ENCODE measurements at places on chromosomes 16 and 17. TPM values are rescaled to one million over a fixed set of nuclear protein-coding genes. Genes with fewer than 3 reads are reported as not detected.

DNA sequence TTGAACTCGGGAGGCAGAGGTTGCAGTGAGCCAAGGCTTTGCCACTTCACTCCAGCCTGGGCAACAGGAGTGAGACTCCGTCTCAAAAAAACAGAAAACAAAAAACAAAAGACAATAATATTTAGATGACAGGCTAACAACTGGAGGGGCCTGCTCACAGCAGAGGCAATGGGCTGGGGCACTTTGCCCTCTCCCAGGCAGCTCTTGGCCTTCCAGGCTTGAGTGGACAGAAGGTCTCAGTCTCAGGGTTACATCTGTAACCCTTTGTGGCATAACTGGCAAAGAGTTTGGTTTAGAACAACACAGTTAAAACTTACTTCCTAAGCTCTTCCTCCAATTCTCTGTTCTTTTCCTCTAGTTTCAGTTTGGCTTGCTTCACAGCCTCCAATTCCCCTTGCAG is 114.9 kb downstream of the SPAG9 start:
- peaks cover 5% of the 10 kb centered on the region for H3K36me3 ChIP-seq
- no peaks in the 10 kb centered on the region for H3K4me1 ChIP-seq
- no peaks in the 10 kb centered on the region for H3K27me3 ChIP-seq
- no peak overlapping the region for H3K27ac ChIP-seq
- no peak overlapping the region for H3K4me3 ChIP-seq

DNA sequence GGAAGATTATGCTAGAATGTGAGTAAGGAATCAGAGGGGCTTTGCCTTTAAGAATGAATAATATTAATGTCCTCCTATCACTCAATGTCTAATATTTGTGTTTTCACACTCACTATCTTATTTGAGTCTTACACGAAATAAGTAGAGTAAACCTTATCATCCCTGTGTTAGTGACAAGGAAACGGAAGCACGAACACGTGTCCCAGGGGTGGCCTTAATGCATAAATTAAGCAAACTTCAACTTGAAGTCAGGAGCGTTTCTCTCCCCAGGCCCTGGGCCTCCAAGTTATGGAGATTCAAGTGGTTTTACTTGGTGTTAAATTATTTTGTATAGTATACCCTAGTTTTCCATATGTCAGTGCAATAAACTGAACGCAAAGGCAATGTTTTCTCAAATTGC is 96.0 kb downstream of the WDR59 start:
- DNase-seq, result no peak
- H3K4me3 ChIP-seq, result no peak overlapping the region
- H3K4me1 ChIP-seq, result no peaks in the 10 kb centered on the region
- no peak overlapping the region for H3K27ac ChIP-seq
- no peaks in the 10 kb centered on the region for H3K36me3 ChIP-seq
- no peaks in the 10 kb centered on the region for H3K27me3 ChIP-seq

The SLC47A1 gene
- total RNA-seq, result 22.1 TPM

The FOXN1 gene
- 0.29 TPM for total RNA-seq

The KRTAP3-2 gene
- not detected for total RNA-seq

The HMOX2 gene
- 53.6 TPM for total RNA-seq

The MVP gene
- total RNA-seq, result 78.1 TPM
